ENCODE measurements at places on chromosomes 4 and X.

DNA sequence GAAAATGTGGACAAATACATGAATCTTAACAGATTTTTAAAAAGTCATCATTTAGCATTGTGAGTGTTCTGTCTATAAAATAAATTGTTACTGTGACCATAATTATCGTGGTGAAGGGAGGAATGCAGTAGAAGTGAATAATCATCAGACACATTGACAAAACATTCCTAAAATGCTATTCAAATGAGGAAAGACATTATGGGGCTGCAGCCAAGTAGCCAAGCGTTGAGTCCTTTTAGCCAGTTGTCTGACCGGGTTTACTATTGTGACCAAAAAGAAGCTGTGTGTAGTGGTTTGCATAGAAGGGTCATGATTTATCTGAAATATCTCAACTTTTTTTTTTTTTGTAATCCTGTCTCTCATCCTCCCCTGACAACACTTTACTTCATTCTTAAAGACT is 19.5 kb downstream of the WWC2 start:
- DNase-seq = no peak

DNA sequence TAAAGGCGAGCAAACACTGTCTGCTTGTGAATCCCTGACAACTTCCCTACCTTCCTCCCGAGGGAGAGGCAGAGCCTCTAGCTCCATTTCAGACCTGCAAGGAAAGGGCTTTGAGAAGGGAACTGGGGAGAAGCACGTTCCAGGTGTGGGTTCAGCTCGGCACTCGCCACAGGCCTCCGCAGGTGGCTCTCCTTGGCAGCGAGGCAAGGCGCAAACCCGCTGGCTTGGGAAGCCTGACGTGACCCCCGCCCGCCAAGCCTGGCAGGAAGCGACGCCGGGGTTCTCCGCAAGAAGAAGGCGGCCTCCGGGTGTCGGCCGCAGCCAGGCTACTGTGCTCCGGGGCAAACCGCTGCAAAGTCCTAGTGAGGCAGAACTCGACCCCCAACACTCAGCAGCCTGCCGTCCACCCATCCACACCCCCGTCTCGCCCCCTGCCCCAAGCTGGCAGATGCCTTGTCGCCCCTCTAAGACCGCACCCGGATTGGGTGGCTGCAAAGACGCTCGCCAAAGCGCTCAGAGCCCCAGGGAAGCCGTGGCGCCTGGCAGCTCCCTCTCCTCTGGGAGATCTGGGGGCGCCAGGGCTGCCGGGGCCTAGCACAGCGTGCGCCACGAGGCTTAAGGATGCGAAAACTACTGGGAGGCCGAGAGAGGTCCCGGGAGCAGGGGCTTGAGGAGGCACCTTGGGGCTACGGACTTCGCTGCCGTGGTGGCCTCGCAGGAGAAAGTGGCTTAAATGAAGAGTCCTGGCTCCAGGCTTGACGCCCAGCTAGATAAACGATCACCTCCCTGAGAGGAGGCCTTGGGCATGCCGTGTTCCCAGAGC is 21.8 kb downstream of the NKX3-2 start:
- DNase-seq = peak; percentile 49

GRCh38 chrX:85326234-85327059 is 53.0 kb downstream of the POF1B start:
- DNase-seq = no peak

- no peak for DNase-seq
These were observed 158.1 kb upstream of the USP38 start for GRCh38 chr4:143026459-143027170.

DNA sequence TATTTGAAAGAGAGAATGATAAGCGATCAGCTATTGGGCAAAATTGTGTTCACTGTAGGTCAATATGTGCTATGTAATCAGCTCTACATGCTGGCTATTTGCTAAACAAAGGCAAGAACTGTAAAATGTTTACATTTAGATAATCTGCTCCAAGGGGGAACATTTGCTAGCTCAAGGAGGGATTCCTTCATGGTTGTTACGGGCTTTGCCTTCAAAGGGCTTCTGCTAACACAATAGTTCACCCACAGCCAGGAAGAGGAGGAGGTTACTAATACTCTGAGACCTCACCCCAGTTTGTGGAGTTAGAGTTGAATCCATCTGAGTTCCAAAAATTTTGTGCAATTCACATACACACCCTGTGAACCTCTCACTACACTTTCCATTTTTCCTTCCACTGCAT is 107.6 kb upstream of the BMP3 start:
- DNase-seq = no peak

DNA sequence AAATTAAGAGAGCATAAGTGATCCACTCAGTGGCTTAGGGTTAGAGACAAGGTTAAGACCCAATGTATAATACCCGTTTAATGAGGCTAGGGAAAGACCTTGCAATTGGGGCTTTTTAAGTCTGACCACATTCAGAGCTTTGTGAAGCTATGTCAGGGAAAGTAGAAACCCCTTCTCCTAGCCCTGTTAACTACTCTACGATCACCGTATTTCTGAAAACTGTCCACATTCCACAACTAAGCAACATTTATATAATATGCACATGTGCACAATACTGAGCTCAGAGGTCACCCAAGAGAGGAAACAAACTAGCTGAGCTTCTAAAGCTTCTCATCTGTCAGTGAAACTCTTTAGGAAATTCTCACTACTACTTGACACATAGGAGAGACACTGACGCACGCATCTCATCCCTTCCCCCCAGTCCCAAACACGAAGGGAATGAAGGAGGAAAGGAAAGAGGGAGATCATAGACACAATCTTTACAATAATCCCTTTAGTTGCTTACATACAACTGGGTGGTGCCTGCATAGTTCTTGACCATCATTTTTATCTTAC is 56.2 kb downstream of the METTL14 start:
- no peak for DNase-seq

All from right forelimb (tissue), 1 donor.